ENCODE measurements at places on chromosomes 2 and 18.
A peak's percentile ranks its signal among the peaks of the same experiment; 100 is the strongest.

DNA sequence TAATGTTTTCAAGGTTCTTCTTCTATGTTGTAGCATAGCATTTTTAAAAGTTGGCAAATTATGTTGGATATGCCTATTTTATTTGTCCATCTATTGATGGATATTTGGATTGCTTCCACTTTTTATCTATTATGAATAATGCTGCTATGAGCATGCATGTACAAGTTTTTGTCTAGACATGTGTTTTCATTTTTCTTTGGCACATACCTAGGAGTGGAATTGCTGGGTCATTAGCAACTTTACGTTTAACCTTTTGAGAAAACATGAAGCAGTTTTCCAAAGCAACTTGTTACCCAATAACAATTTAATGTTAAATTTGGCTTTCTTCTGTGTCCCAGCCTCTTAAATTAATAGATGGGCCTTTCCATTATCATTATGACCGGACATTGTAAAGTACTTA is 30.3 kb downstream of the DNAH6 start:
- no peak for DNase-seq

GRCh38 chr2:46328291-46328690 is 31.1 kb downstream of the EPAS1 start:
- DNase-seq, result no peak

DNA sequence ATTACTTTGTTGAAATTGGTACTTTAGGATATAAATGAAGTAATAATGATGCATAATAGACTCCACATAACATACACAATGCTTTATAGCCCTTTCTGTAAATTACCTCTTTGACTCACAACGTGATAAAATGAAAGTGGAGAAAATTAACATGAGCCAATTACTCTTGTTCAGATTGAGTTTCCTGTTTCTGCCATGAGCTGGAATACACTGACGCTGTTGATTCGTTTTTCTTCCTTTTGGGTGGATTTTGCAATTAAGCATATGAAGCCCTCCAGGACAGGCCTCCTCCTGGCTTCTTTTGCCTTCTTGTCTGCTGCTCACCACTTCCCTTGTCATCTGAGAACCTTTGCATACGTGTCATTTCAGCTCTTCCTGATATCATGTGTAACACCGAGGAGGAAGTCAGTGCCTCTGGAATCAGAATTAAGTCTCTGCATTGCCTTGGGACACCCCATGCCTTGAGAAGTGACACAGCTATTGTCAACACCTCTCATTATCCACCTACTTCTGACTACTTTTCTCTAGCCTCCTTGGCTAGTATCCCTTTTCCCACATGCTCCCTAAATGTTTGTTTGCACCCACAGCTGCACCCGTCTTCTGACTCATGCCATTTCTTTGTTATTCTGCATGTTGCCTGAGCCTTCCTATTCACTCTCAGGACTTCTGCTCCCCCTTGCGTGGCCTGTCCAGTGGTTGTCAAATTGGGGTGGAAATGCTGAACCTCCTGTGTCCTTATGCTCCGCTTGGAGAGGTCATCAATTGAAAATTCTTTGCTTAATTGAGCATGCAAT is 134.1 kb downstream of the FMNL2 start:
- DNase-seq, result no peak

- no peak for DNase-seq
These were observed 35.4 kb downstream of the PGAP1 start for GRCh38 chr2:196891136-196891535.

GRCh38 chr2:203583084-203583695 is 48.1 kb upstream of the RAPH1 start:
- no peak for DNase-seq

GRCh38 chr2:73582364-73582763 is 59.9 kb downstream of the NAT8 start:
- DNase-seq, result no peak

DNA sequence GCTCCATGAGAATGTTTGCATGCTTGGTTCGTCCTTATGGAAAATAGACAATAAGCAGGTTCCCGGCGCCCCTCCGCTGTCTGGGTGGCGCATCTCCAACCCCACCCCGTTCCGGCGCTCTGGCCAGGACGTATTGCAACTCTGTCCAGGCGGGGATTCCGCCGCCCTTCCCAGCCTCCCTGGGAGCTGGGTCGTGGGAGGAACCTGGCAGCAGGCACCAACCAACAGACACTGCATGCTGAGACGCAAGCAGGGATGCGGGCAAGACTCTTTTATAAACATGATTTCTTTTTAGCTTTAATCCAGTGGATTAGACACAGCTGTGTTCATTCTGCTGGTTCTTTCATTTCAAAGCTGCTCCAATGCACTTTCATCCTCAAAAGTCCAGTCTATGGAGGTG is 240.2 kb downstream of the SH3BP4 start:
- DNase-seq, result no peak

DNA sequence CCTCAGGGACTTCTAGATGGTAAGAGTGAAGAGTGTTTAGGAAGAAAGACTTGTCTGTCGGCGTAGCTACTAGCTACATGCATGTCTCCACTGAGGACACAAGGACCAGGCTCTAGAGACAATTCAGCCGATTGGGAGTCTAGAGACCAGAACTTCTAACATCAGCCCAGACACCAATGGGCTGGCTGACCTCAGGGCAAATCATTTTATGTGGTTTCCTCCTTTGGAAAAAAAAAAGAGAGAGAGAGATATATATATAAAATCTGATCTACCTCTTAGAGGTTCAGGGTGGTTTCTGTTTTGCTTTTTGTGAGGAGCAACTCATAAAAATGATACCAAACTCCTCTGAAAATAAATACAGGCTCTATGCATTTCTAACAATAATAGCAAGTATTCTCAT is 212.8 kb downstream of the BCL2 start:
- peak; percentile 68 for DNase-seq

DNA sequence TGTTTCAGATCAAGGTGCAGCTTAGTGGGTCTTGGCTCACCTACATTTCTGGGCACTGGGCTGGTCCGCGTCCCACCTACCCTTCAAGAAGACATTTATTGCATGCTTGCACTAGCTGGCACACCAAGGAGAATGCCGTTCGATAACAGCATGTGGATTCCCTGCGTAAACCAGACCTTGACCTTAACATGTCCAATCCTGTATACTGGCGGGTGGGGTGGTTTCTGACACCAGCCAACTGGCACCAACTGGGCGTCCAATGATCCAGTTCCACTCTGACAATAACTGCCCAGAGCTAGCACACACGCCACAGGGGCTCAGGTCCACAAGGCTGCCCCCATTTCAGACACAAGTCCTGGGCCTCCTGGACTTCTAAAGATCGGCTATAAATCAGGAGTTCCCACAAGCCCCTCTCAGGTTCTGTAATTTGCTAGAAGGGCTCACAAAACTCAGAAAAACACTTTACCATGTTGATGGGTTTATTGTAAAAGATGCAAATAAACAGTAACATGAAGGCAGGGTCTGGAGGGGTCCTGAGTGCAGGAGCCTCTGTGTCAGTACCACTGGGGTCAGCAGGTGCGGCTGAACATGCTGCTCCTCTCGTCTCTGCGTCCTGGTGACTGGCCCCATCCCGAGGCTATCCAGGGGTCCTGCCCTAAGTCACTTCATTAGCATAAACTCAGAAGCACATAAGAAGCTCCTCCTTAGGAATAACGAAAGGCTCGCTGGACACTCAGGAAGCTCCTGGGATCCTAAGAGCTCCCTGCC is 161.8 kb downstream of the HDAC4 start:
- DNase-seq, result no peak

GRCh38 chr2:168060986-168061750 is 186.2 kb downstream of the STK39 start:
- no peak for DNase-seq

GRCh38 chr2:24285484-24286152 is 74.7 kb downstream of the ITSN2 start:
- peak; percentile 4 for DNase-seq

GRCh38 chr18:33757037-33757436 is 179.0 kb downstream of the ASXL3 start:
- no peak for DNase-seq

DNA sequence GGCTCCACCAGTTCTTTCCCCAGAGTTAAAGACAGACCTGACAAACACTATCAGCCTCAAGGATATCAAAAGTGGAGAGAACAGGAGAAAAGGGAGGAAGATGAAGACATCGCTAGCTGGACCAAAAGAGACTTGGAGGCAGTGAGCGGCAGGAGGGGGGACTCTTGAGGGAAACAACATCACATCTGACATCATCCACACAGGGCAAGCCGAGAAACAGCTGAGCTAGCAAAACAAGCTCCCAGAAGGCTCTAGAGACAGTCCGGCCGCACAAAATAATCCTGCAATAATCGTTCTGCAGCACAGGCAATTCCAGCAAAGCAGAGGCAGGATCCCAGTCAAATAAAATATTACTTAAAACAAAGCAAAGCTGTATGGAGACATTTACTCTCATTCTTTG is 239.8 kb downstream of the EN1 start:
- no peak for DNase-seq

All from activated CD4-positive, alpha-beta T cell treated with anti-CD3 and anti-CD28 coated beads, Interleukin-2, amount 10 ng/mL, durations not matched to agents 24 days and 14 days (primary cell).